ENCODE measurements at places on chromosomes 5 and 9.

GRCh38 chr5:93998951-93999455 is 257.6 kb upstream of the POU5F2 start:
- no peak for DNase-seq

DNA sequence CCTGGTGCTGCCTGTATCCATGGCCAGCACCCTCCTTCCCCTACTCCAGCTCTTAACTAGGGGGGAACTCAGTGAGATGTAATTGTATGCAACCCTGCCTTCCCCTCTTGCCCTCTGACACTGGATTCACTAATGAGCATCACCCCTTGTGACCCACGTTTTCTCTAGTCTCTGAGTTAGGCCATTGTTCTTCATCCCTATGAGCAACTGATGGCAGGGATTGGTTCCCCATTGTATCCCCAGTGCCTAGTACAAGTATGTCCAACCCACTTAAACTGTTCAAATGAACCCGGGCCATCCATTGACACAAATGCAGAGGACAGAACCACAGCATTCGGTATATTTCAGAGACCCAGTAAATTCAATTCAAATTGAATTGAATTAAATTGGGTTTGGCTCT is 77.6 kb upstream of the ASTN2 start:
- DNase-seq, result no peak

- no peak for DNase-seq
Measured at GRCh38 chr5:56457887-56458812, 225.0 kb upstream of the ANKRD55 start.

- peak; percentile 61 for DNase-seq
Measured at GRCh38 chr5:140108093-140109017, 5.6 kb upstream of the PURA start.

- no peak for DNase-seq
Measured at GRCh38 chr5:179114756-179115155, 54.6 kb downstream of the ZNF354C start.

- no peak for DNase-seq
Measured at GRCh38 chr9:136460772-136461325, 21.2 kb upstream of the INPP5E start.

- DNase-seq, result no peak
Measured at GRCh38 chr5:79938468-79938867, 52.6 kb downstream of the MTX3 start.

DNA sequence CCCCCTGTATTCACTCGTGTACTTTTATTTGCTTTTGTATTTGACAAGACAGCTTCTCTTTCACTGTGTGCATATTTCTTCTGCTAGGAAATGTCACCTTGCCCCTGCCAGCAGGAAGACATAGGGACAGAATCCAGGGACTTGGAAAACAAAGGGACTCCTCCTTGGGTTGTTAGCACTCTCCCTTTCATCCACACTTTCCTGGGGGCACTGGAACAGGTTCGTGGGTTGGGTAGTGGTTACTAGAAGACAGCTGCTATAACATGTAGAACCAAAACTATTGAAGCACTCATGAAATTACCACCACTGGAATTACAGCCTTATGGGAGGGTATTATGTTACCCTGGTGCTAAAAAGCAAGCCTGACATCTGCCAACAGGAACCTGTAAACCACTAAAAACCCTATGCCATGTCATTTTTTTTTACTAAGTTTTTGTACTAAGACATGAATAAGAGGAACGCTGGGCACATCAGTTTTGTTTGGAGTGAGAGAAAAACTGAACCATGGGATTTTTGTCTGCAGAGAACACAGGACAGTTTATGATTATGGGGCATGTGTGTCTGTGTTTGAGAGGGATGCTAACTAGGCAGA is 4.7 kb upstream of the CCL28 start:
- no peak for DNase-seq

DNA sequence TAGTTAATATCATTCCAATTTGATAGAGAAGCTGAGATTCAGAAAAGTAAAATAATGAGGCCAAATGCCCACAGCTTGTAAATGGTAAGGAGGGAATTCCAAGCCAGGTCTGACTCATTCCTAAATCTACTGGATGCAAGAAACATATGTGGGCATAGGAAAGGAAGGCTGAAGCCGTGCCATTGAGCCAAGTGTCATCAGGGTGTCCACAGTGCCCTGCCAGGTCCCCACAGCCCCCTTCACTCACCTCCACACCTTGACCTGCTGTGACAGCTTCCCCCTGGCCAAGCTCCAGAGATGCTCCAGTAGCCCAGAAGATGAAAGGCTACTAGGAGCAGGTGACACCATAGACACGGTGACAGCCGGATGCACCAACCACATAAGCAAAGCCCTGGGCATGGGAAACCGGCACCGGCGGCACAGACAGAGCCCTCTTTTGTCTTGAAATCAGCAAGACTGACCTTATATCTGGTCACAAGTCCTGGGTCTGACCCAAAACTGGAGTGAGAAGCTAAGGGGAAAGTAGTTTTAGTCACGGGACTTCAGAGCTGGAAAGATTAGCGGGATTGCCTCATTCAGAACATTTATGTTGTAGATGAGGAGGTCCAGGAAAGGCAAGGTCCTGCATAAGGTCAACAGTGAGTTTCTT is 20.1 kb upstream of the FAT2 start:
- DNase-seq, result no peak

DNA sequence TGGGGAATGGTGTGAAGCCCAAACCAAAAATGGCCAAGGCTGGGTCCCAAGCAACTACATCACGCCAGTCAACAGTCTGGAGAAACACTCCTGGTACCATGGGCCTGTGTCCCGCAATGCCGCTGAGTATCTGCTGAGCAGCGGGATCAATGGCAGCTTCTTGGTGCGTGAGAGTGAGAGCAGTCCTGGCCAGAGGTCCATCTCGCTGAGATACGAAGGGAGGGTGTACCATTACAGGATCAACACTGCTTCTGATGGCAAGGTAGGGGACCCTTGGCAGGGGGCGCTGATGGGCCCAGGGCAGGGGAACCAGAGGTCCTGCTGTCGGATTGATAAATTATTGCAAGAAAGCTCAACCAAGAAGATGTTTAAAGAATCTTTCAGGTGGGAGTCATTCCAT is 19.8 kb downstream of the ABL1 start:
- DNase-seq, result no peak

GRCh38 chr5:150175076-150175475 is 8.5 kb downstream of the CDX1 start:
- DNase-seq, result peak; percentile 41

DNA sequence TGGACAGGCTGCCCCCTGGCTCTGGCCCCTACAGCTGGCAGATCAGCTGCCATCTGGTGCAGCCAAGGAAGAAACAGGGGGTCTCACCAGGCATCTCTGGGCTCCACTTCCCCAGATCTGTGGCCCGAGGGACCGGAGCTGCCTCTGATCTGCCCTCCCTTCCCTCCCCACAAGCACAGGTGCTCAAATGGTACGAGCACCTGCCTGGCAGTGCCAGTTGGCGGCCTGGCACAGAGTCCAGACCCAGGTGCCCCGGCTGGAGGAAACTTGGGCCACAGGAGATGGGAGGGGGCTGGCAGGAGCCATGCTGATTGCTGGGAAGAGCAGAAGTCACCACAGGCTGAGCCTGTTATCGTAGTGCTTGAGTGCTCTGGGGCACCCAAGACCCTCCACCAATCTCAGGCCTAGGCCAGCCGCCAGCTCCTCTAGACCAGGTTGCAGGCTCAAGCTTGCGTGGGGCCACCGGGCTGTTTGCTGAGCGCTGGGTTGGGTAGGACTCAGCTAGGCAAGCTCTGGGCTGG is 5.0 kb upstream of the CAMK2A start:
- no peak for DNase-seq

GRCh38 chr9:8486095-8486494 is 686.5 kb upstream of the DMAC1 start:
- DNase-seq, result peak; percentile 49

DNA sequence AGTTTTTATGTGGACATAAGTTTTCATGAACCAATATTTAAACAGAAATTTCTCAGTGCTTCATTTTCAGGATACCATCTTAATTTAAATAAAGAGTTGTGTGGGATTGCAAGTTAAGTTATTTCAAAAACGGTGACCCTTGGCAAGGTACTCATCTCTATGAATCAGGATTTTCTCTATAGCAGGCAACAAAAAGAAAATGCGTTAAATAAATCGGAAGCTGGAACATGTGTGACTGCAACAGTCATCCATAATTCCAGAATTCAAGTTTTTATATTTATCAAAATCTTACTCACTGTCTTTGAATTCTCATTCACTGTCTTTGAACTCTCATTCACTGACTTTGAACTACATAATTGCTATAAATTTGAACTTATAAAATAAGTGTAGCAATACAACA is 5.8 kb upstream of the RECK start:
- no peak for DNase-seq

DNA sequence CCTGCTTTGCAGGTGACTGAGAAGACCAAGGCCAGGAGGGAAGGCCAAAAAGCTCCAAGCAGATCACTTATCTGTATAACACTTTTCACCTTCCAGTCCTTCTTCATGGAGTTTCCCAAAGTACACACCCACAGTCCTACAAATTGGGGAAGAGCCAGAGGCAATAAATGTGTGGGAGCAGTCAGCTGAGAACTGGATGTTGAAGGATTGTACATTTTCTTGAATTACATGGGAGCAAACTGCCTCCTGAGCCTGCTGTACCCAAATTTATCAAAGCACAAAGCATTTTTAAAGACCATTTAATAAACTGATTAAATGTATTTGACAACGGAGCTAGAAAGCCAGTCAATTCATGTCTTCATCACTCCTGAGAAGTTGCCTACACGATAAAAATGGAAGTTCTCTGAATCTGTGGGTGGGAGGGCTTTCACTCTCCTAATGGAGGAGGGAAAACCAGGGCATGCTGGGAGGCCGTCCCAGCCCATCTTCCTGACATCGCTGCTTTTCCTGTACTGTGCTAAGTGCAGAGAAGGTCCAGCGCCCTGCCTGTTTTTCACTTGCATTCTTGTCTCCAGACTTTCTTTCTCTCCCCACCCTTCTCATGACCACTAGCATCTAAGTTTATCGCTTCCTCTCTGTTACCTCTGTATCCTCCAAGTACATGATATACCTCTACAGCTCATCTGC is 79.0 kb downstream of the KCNIP1 start:
- no peak for DNase-seq

DNA sequence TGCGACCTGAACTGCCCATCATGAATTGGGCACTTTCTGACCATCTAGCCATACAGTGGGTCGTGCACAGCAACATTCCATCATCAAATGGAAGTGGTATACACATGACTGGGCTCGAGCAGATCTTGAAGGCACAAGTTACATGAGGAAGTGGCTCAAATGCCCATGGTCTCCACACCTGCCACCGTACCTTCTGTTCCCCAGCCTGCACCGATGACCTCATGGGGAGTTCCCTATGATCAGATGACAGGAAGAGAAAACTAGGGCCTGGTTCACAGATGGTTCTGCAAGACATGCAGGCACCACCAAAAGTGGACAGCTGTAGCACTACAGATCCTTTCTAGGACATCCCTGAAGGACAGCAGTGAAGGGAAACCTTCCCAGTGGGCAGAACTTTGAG is 21.8 kb downstream of the MTMR12 start:
- DNase-seq, result no peak

- no peak for DNase-seq
Measured at GRCh38 chr9:124088476-124088837, 76.9 kb downstream of the LHX2 start.

DNA sequence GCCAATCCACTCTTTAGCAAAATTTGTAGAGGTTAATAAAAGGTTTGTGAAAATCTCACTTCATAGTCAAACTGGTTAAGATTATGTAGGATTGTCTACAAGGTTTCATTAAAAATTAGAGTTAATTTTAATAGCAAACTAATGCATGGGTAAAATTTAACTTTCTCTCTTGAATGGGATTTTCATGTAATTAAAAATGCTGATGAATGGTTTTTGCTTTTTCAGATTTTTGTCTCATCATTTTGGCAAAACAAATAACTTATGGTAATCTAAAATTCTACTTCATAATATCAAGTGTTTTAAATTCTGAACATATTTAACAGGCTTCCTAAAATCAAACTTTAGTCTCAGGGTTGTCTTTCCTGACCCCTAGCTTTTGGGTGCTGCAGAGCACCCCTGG is 113.8 kb upstream of the FAM174A start:
- DNase-seq, result no peak

- DNase-seq, result peak; percentile 53
Measured at GRCh38 chr9:4490705-4491625, 697 bp downstream of the SLC1A1 start.

- peak; percentile 51 for DNase-seq
Measured at GRCh38 chr9:133463234-133463863, 3.6 kb downstream of the CACFD1 start.

DNA sequence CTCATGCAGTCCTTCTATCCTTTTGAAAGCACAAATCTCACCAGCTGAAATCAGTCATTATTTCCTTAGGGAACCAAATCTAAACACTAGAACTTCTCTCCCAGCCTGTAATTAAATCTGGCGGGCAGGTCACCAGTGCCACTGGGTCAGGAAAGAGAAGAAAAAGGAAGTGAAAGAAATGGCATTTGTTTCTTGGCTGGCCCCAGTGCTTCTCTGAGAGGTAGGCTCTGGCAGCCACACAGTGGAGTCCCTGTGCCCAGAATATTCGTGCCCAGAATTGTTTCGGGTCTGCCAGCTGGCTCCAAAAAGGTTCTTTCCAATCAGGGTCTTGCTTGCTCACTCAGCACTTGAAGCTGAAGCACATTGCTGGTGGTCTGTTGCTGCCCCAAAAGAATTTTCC is 133.9 kb upstream of the MTAP start:
- peak; percentile 43 for DNase-seq

DNA sequence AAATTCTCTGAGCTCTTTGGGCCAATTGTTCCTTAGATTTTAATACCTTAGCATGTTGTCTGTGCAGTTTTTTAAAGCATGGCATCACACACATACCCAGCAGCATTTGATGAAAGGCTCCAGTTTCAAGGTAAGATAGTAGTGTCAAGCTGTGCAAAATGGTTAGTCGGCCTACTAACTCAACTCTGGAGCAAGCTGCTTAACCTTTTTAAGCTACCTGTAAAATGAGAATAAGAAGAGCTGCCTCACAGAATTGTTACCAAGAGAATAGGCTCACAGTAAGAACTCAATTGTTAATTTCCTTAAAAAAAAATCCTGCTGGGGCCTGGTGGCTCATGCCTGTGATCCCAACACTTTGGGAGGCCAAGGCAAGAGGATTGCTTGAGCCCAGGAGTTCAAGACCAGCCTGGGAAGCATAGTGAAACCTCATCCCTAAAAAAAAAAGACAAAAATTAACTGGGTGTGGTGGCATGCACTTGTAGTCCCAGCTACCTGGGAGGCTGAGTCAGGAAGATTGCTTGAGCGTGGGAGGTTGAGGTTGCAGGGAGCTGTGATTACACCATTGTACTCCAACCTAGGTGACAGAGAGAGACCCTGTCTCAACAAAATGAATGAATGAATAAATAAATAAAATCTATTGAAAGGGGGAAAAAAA is 96.5 kb downstream of the IQGAP2 start:
- no peak for DNase-seq
